ENCODE measurements at places on chromosomes 1 and 21.

DNA sequence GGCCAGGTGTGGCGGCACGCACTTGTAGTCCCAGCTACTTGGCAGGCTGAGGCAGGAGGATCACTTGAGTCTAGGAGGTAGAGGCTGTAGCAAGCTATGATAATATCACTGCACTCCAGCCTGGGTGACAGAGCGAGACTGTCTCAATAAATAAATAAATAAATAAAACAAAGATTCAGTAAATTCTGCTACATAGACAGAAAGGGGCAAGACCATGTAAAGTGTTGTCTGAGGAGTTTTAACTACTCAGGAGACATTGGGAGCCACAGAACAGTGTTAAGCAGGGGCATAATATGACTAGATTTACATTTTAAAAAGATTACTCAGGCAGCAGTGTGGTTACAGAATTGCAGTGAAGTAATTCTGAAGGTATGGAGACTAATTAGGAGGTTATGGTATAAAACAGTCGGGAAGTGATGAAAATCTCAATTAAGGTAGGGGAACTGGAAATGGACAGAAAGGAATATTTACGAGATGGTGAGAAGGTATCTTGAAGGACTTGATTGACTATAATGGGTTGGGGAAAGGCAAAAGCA is 94.7 kb downstream of the ATP1B1 start:
- DNase-seq: no peak

- DNase-seq: peak; percentile 79
These were observed 46.5 kb upstream of the COA6 start for GRCh38 chr1:234326497-234327366.

- no peak for DNase-seq
These were observed 92.2 kb downstream of the TBX19 start for GRCh38 chr1:168372861-168373371.

- DNase-seq: peak; percentile 45
These were observed 125.3 kb upstream of the CACYBP start for GRCh38 chr1:174874331-174875053.

- DNase-seq: no peak
These were observed 35.9 kb upstream of the AGPAT3 start for GRCh38 chr21:43829161-43829560.

DNA sequence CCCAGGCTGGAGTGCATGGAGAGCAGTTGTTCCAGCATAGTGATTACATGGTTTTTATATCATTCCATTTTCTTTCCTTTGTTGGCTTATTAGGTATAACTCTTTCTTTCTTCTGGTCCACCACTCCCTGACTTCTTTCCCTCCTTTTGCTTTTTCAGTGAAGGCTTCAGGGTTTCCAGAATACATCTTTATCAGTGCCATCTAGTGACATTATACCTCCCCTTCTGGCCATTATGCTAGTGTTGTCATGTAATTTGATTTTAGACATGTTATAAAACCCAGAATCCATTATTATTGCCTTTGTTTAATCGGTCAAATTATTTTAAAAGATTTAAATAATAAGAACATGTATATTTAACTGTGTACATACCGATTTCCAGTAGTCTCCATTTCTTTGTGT is 10.6 kb downstream of the RNU1-1 start:
- DNase-seq: no peak

DNA sequence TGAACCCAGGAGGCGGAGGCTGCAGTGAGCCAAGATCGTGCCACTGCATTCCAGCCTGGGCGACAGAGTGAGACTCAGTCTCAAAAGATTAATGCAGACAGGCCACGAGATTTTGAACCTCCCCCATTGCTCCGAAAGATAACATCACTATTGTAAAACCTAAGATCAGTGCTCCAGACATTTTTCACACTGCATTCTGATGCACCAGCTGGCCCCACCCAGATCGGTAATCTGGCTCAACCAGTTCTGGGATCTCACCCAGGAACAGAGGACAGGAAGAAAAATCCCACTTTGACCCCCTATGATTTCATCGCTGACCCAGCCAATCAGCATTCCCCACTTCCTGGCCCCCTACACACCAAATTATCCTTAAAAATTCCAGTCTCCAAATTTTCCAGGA is 10.7 kb upstream of the CSRP1 start:
- no peak for DNase-seq

- no peak for DNase-seq
These were observed 111.5 kb downstream of the ETS2 start for GRCh38 chr21:38917043-38917774.

DNA sequence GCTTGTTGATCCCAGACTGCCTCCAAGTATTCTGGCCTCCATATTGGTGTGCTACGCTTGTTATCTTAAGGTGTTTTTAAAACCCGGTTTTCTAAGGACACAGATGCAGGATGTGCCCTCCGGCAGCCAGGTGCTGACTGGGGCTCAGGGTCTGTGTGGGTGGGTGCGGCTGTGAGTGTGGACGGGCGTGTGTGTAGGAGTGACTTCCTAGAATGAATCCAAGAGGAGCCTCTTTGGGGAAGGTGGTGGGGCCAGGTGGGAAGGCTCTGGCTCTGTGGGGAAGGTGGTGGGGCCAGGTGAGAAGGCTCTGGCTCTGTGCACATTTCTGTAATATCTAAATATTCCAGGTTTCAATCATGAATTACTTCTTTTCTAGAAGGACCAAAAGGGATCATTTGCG is 12.8 kb upstream of the TSPEAR start:
- DNase-seq: no peak

DNA sequence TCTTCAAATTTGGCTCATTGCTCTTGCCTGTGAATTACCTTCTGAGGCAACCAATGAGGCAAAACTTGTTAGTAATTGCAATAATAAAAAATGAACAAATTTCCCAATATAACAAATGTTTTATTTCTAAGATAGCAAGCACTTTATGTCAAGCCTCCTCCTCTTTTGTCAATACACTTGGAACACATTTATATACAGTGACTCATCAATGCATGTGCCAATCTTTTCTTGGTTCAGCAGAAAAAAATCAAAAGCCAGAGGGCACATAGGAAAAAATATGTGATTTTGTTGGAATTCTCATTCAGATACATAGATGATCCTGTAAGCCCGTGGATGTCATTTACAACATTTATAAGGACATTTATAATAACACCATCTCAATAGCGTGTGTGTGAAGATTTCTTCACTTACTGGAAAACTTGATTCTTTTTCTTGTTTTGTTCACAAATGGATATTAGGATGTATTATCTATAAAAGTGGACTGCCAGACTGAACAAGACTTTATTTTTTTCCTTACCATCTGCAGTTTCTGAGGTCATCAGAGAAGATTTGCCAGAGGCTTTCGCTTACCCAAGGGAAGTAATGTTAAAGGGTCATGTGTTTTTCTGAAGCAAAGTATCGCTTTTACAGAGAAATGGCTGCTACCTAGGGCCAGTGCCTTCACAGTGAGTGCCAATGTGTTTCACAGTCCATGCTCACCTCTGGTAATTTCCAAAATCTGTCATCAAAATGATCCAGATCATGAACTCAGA is 645.7 kb upstream of the PTBP2 start:
- no peak for DNase-seq

DNA sequence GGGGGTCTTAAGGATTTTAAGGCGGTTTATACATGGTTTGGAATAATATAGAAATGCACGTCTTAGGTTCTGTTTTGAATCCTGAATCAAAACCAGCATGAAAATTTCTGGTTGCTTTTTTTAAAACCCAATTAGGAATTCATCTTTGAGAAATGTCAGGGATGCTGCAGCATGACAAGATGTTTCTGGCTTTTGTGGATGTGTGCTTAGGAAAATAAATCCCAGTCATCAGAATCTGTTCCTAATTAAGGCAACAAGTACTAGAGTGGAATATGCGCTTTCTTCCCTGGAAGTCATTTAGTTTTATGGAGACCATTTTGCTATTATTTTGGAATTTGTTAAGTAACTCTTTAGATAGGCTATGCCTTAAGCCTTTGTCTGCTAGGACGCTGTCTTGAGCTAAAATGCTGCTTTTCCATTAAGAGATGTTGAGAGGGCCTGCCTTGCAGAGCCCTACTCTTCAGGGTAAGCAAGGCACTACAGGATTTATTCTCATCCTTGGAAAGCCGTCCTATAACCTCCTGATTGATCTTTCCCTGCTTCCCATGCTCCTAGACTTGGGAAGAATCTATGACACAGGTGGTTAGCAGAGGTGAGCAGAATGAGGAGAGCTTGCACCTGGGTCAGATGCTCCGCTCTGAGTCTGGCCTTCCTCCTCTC is 332.8 kb downstream of the DISC1 start:
- DNase-seq: no peak

All from WTC11 (cell line).